Smooth muscle cell of bladder (primary cell): ENCODE measurements at places on chromosomes 5 and 9. TPM values are rescaled to one million over a fixed set of nuclear protein-coding genes. Genes with fewer than 3 reads are reported as not detected.

NME5 gene
- total RNA-seq = 1.6 and 2.1 TPM in 2 replicates

CSNK1G3 gene
- 49.8 and 60.5 TPM in 2 replicates for total RNA-seq

SLC36A2 gene
- not detected in 2 replicates for total RNA-seq

NR2F1-AS1 gene
- total RNA-seq = 45.1 and 58.0 TPM in 2 replicates

CD274 gene
- 0.85 and 2.2 TPM in 2 replicates for total RNA-seq

SLC34A3 gene
- total RNA-seq = not detected in 2 replicates

RGS7BP gene
- total RNA-seq = under 0.01 TPM in 2 replicates

PKD2L2 gene
- 0.18 TPM in 1 of 2 replicates, not detected in the other for total RNA-seq

WWC1 gene
- total RNA-seq = 1.7 and 1.8 TPM in 2 replicates

DMGDH gene
- 2.3 and 2.7 TPM in 2 replicates for total RNA-seq

ANKRD18B gene
- total RNA-seq = 0.28 and 0.46 TPM in 2 replicates

IFNA13 gene
- not detected in 2 replicates for total RNA-seq

TMEM245 gene
- 30.2 and 37.0 TPM in 2 replicates for total RNA-seq

CAVIN4 gene
- 0.57 and 1.1 TPM in 2 replicates for total RNA-seq

ENC1 gene
- total RNA-seq = 17.6 and 41.0 TPM in 2 replicates

PTGR1 gene
- 115 and 157 TPM in 2 replicates for total RNA-seq

TNFSF8 gene
- not detected in 2 replicates for total RNA-seq

GABBR2 gene
- total RNA-seq = 2.0 and 12.9 TPM in 2 replicates

SARDH gene
- 4.9 and 10.1 TPM in 2 replicates for total RNA-seq

HEMGN gene
- total RNA-seq = not detected in 2 replicates

HAVCR1 gene
- not detected in 2 replicates for total RNA-seq

CDC25C gene
- 0.55 and 1.1 TPM in 2 replicates for total RNA-seq

TMEM171 gene
- total RNA-seq = 0.46 and 1.1 TPM in 2 replicates

LHFPL2 gene
- 71.0 and 104 TPM in 2 replicates for total RNA-seq

BTNL3 gene
- not detected in 2 replicates for total RNA-seq

ADAMTSL2 gene
- total RNA-seq = 2.3 TPM in 2 replicates

GTF3C5 gene
- 30.3 and 32.6 TPM in 2 replicates for total RNA-seq
